Activated gamma-delta T cell treated with anti-CD3 and anti-CD28 coated beads, Interleukin-2, amount 50 U/mL, for 16 hours (primary cell): ENCODE measurements at places on chromosomes 3 and 15.

DNA sequence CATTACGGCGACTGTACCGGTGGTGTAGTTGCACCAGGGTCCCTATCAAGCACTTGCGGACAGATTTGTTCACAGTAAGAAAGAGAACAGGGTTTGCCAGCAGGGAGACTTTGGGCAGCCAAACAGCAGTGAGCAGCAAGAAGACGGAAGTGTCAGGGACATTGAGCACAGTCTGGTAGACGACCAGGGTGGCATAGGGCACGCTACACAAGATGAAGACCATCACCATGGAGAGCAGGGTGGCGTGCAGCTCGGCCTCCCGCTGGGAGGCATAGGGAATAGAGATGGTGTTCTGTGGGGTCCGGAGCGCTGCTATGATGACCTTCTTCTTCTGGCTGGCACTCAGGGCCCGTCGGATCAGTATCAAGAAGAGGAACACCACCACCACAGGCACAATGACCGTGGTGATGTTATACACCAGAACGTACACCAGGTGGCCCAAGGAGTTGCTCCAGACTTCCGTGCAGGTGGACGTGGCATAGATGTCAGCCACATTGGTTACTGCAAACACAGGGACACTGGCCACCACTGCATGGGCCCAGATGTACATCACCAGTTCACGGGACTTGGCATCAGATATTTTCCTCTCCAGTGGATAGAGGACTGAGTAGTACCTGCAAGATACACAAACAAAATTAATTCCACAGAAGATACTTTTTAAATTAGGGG, 19.1 kb upstream of the FSIP1 start:
- DNase-seq: no peak

DNA sequence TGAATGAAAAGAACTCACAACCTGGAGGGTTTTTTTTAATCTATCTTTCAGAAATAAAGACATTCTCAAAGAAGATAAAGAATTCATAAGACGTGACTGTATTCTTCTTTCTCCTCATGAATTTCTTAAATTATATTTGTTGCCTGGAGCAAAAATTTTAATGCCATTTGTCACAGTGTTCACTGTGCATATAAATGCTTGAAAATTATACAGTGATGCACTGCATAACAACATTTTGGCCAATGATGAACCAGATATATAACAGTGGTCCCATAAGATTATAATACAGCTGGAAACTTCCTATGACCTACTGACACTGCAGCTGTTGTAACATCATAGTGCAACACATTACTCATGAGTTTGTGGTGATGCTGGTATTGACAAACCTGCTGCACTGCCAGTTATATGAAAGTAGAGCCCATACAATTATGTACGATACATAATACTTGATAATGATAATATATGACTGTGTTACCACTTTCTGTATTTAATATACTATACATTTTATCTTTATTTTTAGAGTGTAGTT, 67.3 kb downstream of the P2RY1 start:
- DNase-seq: no peak

- no peak for DNase-seq
Measured at GRCh38 chr3:194852831-194853508, 167.3 kb downstream of the FAM43A start.

DNA sequence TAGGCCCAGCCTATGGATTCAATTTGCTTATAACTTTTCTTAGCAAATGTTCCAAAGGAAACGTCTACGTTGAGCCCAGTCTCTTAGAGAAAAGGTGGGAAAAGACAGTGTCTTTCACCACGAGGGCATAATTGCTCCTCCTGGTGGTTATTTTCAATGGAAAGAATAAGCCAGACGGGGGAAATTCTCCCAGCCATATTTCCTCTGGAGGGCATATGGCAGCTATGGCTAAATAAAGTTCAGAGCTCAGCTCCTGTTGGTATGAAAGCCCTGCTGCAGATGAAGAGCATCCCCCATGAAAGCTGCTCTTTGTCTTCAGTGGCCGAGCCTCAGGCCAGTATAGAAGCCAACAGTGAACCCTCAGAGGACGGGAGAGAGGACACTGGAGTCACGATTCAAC, 297.9 kb downstream of the RYR3 start:
- no peak for DNase-seq

DNA sequence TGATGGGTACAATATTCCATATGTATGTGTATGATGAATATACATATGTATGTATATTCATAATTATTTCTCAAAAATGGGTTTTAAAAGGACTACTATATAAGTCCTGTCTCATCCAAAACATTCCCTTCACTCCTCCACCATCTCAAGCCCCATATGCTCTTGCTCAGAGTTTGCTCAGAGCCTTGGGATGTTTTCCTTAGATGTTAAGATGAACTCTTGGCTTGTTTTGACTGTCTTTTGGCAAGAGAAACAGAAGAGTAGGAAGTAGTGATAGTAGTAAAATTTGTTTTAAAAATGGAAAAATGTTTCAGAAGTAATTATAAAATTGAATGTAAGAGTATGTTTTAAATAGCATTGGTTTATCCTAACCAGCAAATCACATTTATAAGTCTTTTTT, 6.2 kb upstream of the EPHA3 start:
- DNase-seq: no peak

GRCh38 chr15:38547255-38547997, 17.2 kb downstream of the RASGRP1 start:
- no peak for DNase-seq

DNA sequence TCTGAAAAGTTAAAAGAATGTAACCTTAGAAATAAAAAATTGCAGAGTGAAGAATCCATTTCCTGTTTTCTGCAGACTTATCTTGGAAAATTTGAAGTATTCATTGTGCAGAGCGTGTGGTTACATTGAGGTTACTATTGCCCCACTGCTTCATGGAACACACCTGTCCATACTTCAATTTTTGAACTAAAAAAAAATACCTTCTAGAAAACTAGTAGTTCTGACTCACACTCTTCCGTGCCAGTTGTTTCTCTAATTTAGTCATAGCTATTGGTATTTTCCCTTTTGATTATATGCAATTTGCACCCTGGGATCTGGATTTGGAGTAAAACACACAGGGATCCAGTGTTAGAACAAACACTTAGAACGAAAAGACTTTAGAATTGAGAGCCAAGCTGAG, 111.8 kb upstream of the LYSMD4 start:
- DNase-seq: no peak

- no peak for DNase-seq
Measured at GRCh38 chr3:70360979-70361760, 48.7 kb upstream of the MDFIC2 start.

DNA sequence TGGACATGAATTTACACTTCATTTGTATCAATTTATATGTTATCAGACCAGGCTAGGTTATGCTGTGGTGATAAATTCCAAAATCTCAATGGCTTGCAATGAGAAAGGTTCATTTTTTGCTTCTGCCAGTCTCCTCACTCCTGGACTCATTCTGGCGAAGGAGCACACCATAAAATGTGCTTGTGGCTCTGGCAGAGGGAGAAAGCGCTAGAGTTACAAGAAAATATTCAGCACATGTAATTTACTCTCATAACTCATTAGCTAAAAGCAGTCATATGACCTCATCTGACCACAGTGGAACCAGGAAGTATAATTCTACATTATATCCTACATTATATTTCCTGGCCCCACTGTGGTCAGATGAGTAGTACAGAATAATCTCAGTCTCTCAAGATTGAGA, 193.8 kb downstream of the BCHE start:
- no peak for DNase-seq

DNA sequence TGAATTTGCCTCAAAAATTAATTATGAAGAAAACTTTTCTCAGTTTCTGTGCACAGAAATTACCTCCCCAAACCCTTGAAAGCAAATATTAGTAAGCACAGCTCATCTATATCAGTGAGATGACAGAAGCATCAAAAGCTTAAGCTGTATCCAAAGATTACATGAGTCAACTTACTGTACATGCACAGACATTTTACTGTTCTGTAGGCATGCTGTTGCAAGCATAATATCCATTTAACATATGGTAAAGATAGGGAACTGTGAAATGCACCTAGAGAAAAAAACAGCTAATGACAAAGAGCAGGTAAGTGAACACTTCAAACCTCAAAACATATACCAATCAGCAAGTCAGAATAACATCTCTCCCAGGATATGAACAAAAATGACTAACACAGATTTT, 20.9 kb downstream of the SHOX2 start:
- no peak for DNase-seq

DNA sequence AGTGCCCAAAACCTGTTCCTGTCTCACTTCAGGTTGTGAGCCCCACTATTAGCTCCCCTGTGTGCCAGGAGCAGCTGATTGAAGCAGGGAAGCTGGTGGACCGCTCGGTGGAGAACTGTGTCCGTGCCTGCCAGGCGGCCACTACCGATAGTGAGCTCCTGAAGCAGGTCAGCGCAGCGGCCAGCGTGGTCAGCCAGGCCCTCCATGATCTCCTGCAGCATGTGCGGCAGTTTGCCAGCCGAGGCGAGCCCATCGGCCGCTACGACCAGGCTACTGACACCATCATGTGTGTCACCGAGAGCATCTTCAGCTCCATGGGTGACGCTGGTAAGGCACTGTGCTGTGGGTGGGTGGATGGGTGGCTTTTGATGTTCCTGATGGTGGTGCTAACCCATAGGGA, 334.1 kb upstream of the TPM1 start:
- no peak for DNase-seq

DNA sequence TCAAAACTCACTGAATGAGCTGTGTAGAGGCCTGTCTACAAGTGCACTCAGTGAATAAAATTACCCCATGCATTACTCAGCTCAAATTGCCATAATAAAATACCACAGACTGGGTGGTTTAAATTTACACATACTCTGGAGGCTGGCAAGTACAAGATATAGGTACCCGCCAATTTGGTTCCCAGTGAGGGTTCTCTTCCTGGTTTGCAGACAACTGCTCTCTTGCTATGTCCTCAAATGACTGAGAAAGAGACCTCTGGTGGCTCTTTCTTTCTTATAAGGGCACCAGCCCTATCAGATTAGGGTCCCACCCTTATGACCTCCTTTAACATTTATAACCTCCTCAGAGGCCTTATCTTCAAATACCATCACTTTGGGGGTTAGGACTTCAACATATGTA, 237.0 kb downstream of the CPNE4 start:
- no peak for DNase-seq

- no peak for DNase-seq
Measured at GRCh38 chr3:169286214-169286613, 377.3 kb downstream of the MECOM start.

DNA sequence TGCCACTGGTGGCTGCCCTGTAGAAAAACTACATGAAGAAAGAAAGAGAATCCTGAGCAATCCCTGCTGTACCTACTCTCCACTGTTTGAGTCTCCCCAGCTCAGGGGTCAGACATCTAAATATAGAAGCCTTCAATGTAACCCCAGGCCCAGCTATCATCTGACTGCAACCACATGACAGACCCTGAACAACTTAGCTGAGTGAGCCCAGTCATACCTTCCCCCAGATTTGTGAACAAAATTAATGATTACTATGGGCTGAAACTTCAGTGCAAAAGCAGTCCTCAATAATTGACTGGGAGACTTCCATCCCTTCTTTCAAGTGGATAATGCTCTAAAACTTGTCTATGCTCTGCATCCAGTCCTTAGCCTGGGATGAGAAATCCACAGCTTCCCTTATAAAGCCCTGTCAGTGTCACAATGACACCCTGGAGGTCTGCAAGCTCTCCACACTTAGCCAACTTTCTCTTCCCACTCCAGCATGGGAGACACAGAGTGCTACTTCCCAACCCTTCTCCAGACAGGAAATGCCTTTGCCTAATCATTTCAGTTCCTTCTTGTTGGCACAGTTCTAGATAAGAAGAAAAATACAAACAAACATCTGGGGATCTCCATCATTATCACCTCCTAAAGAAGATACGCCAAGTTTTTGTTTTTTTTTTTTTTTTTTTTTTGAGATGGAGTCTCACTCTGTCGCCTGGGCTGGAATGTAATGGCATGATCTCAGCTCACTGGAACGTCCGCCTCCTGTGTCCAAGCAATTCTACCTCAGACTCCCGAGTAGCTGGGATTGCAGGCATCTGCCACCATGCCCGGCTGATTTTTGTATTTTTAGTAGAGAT, 198.5 kb upstream of the GADL1 start:
- no peak for DNase-seq

- DNase-seq: no peak
Measured at GRCh38 chr3:195102609-195103467, 168.1 kb downstream of the XXYLT1 start.
